ENCODE measurements at places on chromosomes 12 and 14.

GRCh38 chr12:13882176-13882575, 99.2 kb downstream of the GRIN2B start:
- no peaks in the 10 kb centered on the region for H3K27me3 ChIP-seq
- no peaks in the 10 kb centered on the region for H3K36me3 ChIP-seq
- H3K4me3 ChIP-seq, result no peak overlapping the region
- H3K4me1 ChIP-seq, result no peaks in the 10 kb centered on the region

DNA sequence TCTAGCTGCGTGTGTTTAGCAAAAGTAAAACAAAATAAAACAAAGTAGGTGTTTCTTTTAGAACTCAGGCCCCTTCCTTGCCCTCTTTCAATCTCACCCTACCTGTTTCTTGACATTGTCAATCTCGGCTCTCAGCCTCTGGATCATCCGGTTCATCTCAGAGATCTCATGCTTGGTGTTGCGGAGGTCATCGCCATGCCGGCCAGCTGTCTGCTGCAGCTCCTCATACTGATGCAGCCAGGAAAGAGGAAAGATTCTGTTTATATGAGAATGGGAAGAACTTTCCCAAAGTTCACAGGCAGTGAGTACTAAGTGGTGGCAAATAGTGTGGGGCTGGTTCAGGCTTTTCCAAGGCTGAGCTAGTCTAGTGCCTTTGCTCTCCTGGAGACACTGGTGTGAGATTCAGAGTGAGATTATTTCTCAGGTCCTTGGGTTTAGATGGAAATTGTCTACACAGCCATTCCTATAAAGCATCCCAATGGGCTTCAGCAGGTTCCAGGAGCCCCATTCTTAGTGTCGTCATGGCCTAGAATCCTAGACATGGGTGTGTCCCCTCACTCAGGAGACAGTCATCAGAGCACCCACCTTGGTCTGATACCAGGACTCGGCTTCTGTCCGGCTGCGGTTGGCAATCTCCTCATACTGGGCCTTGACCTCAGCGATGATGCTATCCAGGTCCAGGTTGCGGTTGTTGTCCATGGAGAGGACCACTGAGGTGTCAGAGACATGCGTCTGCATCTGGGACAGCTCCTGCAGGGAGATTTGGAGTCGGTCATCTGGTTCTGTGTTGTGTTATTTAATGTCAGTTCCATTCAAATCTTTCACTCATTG, 3.0 kb downstream of the KRT5 start:
- H3K4me1 ChIP-seq, result peaks cover 42% of the 10 kb centered on the region
- peak overlapping the region; percentile 56 for H3K4me3 ChIP-seq
- H3K27me3 ChIP-seq, result peaks cover 10% of the 10 kb centered on the region
- peak overlapping the region; percentile 94 for H3K27ac ChIP-seq
- peak; percentile 40 for DNase-seq

DNA sequence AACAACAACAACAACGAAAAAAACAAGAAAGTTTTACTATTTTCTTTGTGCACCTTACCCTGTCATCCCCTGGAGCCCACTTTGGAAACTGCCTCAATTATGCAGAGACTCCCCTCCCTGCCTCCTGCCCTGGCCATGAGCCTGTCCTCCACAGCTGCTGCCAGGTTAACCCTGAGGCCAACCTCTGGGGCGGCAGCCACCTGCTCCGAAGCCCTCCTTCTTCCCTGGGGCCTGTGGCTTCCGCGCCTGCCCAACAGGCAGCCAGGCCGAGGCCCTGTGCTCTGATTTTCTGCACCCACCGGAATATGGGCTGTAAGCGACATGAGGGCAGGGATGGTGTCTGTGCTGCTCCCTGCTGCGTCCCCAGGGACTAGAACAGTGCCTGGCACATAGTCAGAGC, 183.0 kb downstream of the CALM1 start:
- peaks cover 12% of the 10 kb centered on the region for H3K36me3 ChIP-seq
- no peaks in the 10 kb centered on the region for H3K27me3 ChIP-seq
- H3K4me1 ChIP-seq, result no peaks in the 10 kb centered on the region
- no peak for DNase-seq

DNA sequence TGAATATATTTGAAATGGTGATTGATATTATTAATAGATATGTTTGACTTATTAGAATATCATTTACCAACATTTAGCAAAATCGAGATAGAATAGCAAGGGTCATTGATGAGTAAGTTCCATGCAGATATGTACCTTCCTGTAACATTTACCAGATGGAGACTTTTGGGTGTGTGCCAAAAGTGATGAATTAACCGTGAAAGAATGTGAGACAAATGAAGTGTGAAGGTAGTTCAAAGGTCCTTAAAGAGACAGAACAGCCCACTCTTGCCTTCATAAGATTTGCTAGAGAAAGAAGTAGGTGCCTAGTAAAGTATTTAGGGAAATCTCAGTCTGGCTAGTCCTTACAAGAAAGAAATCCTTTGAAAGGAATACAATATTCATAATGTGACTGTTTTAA, 45.5 kb downstream of the FGD4 start:
- DNase-seq, result no peak
- H3K36me3 ChIP-seq, result no peaks in the 10 kb centered on the region
- peaks cover 6% of the 10 kb centered on the region for H3K4me1 ChIP-seq
- no peak overlapping the region for H3K4me3 ChIP-seq

DNA sequence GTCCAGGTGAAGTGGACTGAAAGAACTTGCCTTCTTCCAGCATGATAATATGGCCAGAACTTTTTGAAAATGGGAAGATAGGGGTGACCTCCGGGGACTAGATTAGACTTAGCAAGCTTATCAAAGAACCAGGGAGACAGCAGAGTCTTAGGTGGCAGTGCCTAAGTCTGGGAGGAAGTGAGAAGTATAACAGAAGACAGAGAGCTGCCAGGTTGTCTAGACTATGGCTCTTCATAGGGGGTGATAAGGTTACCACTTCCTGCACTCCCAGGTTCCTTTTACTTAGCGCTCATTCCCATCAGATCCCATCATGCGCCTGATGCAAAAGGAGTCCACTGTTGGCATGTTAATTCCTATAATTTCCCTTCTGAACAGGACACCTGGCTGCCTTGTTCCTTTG, 69.9 kb downstream of the PLXNC1 start:
- H3K27ac ChIP-seq, result no peak overlapping the region
- H3K27me3 ChIP-seq, result no peaks in the 10 kb centered on the region
- no peaks in the 10 kb centered on the region for H3K36me3 ChIP-seq
- H3K4me3 ChIP-seq, result no peak overlapping the region
- H3K4me1 ChIP-seq, result no peaks in the 10 kb centered on the region

GRCh38 chr12:69685810-69686209, 13.3 kb downstream of the BEST3 start:
- H3K27me3 ChIP-seq, result no peaks in the 10 kb centered on the region
- peaks cover 15% of the 10 kb centered on the region for H3K4me1 ChIP-seq
- H3K4me3 ChIP-seq, result no peak overlapping the region
- DNase-seq, result no peak
- no peak overlapping the region for H3K27ac ChIP-seq

GRCh38 chr14:77133720-77134338, 7.8 kb downstream of the ZDHHC22 start:
- no peaks in the 10 kb centered on the region for H3K4me1 ChIP-seq
- peak; percentile 77 for DNase-seq
- H3K36me3 ChIP-seq, result no peaks in the 10 kb centered on the region
- H3K27me3 ChIP-seq, result peaks cover 58% of the 10 kb centered on the region

DNA sequence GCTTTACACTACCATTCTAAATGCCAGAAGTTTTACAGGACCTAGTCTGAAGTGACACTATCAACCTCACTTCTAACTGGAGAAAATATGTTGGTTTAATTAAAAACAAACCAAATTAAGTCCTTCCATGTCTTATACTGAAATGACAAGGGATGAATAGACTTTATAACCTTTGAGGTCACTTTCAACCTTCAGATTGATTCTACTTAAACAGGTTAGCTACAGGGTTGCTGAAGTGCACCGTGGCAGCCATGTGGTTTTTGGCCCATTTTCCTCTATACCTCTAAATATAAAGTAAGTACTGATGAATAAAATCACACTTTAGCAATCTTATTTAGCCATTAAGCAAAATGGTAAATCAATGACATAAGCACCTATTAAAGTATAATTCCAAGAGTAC, 3.9 kb downstream of the SLC38A2 start:
- peak overlapping the region; percentile 99 for H3K4me3 ChIP-seq
- DNase-seq, result no peak
- H3K4me1 ChIP-seq, result peaks cover 71% of the 10 kb centered on the region

DNA sequence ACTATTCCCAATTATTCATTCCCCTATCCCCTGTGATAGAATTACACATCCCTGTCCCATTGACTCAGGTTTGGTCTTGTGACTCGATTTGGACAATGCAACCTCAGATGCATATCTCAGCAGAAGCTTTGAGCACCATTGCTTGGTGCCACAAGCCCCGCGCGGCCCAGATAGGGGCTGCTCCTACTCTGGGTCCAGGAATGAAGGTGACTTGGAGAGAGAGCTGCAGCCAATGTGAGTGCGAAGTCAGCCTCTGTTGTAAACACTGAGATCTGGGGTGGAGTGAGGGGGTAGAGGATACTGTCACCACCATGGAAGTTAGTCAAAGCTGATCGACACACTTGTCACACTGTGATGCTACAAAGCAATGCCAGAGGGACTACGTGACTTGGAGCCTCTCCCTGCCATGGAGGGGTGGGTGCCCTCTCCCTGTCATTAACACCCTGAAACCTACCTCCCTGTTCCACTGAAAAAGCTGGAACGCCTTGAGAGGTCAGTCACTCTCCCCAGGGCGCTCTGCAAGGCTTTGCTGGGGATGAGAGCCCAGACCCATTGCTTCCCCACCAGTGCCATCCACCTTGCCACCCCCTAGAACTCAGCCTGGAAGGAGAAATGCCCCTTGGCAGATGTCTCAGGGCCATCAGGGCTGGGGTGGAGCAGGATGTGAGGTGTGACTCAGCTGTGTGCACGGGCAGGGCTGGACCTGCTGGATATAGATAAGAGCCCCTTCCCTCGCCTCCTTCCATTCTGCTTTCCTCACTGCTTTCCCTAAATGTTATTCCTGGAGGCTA, 6.6 kb upstream of the PLEK2 start:
- H3K27me3 ChIP-seq, result no peaks in the 10 kb centered on the region
- peaks cover 16% of the 10 kb centered on the region for H3K4me1 ChIP-seq
- H3K4me3 ChIP-seq, result no peak overlapping the region
- no peak overlapping the region for H3K27ac ChIP-seq

GRCh38 chr14:37968664-37969240, 239.0 kb upstream of the SSTR1 start:
- H3K4me1 ChIP-seq, result no peaks in the 10 kb centered on the region
- H3K27ac ChIP-seq, result no peak overlapping the region
- H3K27me3 ChIP-seq, result no peaks in the 10 kb centered on the region
- no peak overlapping the region for H3K4me3 ChIP-seq

DNA sequence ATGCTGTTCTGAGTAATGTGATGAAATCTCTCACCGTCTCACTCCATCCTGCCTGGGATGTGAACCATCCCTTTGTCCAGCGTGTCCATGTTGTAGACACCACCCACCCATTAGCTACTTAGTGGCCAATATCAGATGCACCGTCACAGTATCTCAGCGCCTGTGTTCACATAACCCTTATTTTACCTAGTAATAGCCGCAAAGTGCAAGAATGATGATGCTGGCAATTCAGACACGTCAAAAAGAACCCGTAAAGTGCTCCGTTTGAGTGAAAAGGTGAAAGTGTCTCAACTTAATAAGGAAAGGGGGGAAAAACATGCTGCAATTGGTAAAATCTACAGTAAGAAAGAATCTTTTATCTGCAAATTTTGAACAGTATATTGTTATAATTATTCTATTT, 3.0 kb downstream of the RNASE10 start:
- no peak overlapping the region for H3K4me3 ChIP-seq
- H3K27me3 ChIP-seq, result no peaks in the 10 kb centered on the region
- H3K27ac ChIP-seq, result no peak overlapping the region

DNA sequence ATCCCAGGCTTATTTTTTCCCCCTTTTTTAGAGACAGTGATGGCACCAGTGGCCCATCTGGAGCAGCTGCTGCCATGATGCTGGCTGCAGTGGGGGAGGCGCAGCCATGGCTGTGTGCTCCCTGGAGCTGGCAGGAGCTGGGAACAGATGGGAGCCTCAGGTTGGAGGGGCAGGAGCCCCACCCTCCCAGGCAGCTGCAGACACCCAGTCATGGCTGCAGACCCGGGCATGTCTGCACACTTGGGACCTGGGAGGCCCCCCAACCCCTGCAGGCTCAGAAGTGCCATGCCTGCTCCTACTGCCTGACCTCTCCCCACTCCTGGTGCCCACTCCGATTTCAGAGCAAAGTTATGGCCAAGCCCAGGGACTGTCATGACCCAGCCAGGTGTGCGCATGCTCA, 25.1 kb downstream of the CDKL1 start:
- no peaks in the 10 kb centered on the region for H3K4me1 ChIP-seq
- no peaks in the 10 kb centered on the region for H3K36me3 ChIP-seq
- H3K27ac ChIP-seq, result no peak overlapping the region
- H3K27me3 ChIP-seq, result no peaks in the 10 kb centered on the region

DNA sequence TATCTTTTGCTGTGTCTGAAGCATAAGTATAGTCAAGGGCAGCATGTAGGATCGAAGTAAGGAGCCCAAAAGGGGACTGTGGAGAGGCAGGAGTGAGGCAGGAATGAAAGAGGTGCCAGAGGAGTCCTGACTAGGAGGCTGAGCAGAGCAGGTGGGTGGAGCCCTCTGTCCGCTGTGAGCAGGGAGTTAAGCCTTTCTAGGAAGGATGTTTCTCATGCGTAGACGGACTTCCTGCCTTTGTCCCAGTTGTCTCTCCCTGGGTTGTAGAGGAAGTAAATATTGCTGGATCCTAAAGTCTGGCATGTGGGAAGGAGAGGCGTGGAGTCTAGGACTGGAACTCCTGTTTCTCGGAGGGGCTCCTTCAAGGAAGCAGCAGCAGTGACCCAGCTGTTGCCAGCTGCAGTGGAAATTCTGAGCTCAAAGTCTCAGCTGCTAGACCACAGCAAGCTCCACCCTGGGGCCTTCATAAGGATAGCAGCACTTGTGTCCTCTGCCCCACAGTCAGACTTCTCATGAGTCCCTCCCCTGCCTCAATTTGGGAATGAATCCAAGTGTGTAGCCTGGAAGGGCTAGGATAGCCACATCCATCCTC, 44.0 kb downstream of the RBMS2 start:
- DNase-seq, result peak; percentile 88
- H3K27ac ChIP-seq, result peak overlapping the region; percentile 63

GRCh38 chr14:41295734-41296133, 310.9 kb upstream of the LRFN5 start:
- H3K4me3 ChIP-seq, result no peak overlapping the region
- H3K27me3 ChIP-seq, result no peaks in the 10 kb centered on the region
- DNase-seq, result no peak
- H3K4me1 ChIP-seq, result no peaks in the 10 kb centered on the region

DNA sequence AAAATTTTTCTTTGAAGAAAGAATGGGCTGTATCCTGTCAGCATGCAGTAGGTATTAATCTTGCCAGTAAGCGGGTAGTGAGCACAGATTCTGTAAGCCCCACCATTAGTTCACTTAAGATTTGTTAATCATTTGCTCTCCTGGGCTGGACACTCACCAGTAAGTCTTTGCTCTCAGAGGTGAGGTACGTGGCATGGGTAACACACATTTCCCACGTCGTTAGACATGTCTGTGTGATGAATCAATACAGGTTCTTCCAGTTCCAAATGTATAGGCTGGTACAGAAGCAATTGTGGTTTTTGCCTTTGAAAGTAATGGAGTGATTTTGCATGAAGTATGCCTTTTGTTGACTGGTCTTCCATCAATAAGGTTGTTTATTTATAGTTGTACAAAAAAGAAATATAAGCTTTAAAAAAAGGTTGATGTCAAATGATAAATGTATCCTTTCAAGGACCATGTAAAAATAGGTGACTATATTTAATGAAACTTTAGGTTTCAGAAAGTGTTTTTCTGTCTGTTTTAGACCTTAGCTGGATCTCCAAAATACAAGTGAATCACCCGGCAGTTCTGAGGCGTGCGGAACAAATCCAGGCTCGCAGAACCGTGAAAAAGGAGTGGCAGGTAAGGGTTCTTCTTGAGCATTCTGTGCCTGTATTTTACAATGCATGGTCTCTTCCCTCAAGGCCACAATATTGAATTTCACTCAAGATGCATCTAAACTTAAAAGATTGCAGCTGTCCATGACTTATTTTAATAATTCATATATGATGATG, 45.5 kb downstream of the DERA start:
- H3K4me3 ChIP-seq, result no peak overlapping the region
- H3K27me3 ChIP-seq, result no peaks in the 10 kb centered on the region
- peaks cover 11% of the 10 kb centered on the region for H3K36me3 ChIP-seq
- H3K27ac ChIP-seq, result no peak overlapping the region
